ENCODE measurements at places on chromosomes 13 and 19.

GRCh38 chr13:97522243-97522642 lies 88.3 kb downstream of the RAP2A start:
- no peak for DNase-seq
- no peaks in the 10 kb centered on the region for H3K27me3 ChIP-seq
- H3K36me3 ChIP-seq: no peaks in the 10 kb centered on the region
- H3K27ac ChIP-seq: no peak overlapping the region
- H3K4me1 ChIP-seq: no peaks in the 10 kb centered on the region

- no peak overlapping the region for H3K4me3 ChIP-seq
- no peaks in the 10 kb centered on the region for H3K4me1 ChIP-seq
- no peak for DNase-seq
- no peaks in the 10 kb centered on the region for H3K27me3 ChIP-seq
- H3K27ac ChIP-seq: no peak overlapping the region
Measured at GRCh38 chr19:44055870-44056269, 4.0 kb downstream of the ZNF223 start.

- no peaks in the 10 kb centered on the region for H3K27me3 ChIP-seq
- no peak overlapping the region for H3K27ac ChIP-seq
- H3K4me3 ChIP-seq: no peak overlapping the region
- no peaks in the 10 kb centered on the region for H3K4me1 ChIP-seq
Measured at GRCh38 chr13:40518481-40518882, 148.0 kb downstream of the FOXO1 start.

DNA sequence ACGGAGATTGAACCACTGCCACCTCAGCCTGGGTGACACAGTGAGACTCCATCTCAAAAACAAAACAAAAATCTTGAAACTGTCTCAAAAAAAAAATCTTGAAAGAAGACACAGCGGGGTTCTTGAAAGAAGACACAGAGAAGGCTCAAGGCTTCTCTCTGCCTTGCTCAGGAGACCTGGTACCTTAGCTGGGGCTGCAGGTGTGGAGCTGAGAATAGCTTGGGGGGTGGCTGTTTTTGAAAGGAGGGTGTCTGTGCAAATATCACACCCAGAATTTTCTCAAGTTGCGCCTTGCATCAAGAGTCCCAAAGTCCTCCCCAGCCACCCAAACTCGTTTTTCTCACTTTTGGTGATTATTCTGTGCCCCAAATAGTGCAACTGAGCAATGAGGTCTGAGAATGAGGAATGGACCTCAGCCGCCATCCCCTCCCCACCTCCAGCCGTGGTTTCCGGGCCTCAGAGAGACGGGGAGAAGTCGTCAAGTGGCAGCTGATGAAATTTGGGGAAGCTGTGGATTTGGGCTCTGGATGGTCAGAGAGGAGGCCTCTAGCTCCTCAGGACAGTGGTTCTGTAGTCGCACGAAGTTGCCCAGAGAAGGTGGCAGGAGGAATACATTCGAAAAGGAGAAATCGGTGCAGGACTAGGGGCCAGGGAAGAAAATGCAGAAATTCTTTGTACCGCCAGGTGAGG lies 8.8 kb downstream of the S1PR2 start:
- H3K36me3 ChIP-seq: peaks cover 16% of the 10 kb centered on the region
- peaks cover 8% of the 10 kb centered on the region for H3K4me1 ChIP-seq
- H3K27ac ChIP-seq: no peak overlapping the region
- no peak overlapping the region for H3K4me3 ChIP-seq
- DNase-seq: no peak

- H3K27ac ChIP-seq: no peak overlapping the region
- H3K36me3 ChIP-seq: no peaks in the 10 kb centered on the region
- no peak for DNase-seq
- H3K4me1 ChIP-seq: no peaks in the 10 kb centered on the region
Measured at GRCh38 chr13:99855526-99856420, 115.8 kb downstream of the ZIC5 start.

DNA sequence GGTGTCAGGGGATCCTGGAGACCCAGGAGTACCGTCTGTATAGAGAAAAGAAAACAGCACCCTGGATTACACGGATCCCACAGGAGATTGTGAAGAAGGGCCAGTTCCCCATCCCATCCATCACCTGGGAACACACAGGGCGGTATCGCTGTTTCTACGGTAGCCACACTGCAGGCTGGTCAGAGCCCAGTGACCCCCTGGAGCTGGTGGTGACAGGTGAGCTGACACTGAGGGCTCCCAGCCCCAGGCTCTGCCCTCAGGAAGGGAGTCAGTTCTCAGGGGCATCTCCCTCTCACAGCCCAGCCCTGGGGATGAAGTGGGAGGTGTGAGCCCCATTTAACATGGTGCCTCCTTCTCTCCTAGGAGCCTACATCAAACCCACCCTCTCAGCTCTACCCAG lies 1.3 kb downstream of the LILRA1 start:
- no peak overlapping the region for H3K4me3 ChIP-seq
- no peak overlapping the region for H3K27ac ChIP-seq
- no peaks in the 10 kb centered on the region for H3K27me3 ChIP-seq
- H3K36me3 ChIP-seq: no peaks in the 10 kb centered on the region
- H3K4me1 ChIP-seq: no peaks in the 10 kb centered on the region

GRCh38 chr19:16899566-16900075 lies 10.8 kb downstream of the F2RL3 start:
- H3K4me3 ChIP-seq: peak overlapping the region; percentile 10
- no peaks in the 10 kb centered on the region for H3K36me3 ChIP-seq
- DNase-seq: peak; percentile 63
- H3K27ac ChIP-seq: no peak overlapping the region
- H3K4me1 ChIP-seq: peaks cover 6% of the 10 kb centered on the region

DNA sequence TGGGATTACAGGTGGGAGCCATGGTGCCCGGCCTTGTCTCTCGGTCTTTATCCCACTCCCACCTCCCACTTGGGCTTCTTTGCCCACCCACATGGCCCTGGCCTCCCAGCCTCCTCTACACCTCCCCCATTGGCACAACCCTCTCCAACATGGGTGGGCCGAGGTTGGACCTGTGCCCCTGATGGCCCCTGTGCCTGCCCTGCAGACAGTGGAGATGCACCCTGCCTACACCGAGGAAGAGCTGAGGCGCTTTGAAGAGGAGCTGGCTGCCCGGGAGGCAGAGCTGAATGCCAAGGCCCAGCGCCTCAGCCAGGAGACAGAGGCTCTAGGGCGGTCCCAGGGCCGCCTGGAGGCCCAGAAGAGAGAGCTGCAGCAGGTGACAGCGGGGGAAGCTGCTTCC lies 12.6 kb upstream of the DHDH start:
- no peaks in the 10 kb centered on the region for H3K4me1 ChIP-seq
- H3K27ac ChIP-seq: no peak overlapping the region
- H3K36me3 ChIP-seq: peaks cover 47% of the 10 kb centered on the region

DNA sequence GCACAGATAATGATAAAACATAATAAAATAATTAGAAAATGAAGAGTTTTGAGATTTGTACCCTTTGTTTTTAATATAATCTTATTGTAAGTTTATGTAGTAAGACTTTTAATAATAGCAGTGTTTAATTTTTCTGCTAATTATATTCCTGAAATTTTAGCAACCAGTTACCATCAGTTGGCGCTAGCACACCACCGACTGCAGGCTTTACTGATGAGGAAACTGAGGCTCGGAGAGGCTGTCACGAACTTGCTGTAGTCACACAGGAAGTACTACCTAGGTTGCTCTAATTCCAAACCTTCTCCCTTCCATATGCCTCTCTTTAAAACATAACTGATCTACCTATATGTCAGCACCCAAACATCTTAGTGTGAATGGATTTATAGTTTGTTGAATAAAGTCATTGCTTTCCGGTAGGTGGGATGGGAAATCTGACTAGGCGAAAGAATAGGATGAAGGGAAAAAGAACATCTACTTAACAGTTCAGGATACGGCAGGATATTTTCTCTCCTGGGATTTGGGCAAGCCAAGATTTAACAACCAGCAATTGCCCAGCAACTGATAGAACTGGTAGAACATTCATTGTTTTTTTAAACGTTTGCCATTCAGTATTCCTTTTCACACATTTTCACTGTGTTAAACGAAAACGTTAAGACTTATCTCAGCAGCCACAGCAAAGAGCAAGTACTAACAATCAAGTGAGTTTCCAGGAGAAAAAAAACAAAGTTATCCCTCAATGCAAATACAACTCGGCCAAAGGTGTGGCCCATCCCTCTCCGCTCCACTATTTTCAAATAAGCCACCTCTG lies 822 bp upstream of the RFXAP start:
- no peaks in the 10 kb centered on the region for H3K36me3 ChIP-seq
- H3K27ac ChIP-seq: no peak overlapping the region
- peak overlapping the region; percentile 87 for H3K4me3 ChIP-seq
- H3K4me1 ChIP-seq: peaks cover 5% of the 10 kb centered on the region

- H3K27me3 ChIP-seq: no peaks in the 10 kb centered on the region
- no peak overlapping the region for H3K4me3 ChIP-seq
- no peak for DNase-seq
- no peak overlapping the region for H3K27ac ChIP-seq
Measured at GRCh38 chr13:21123956-21124355, 52.4 kb downstream of the SKA3 start.

DNA sequence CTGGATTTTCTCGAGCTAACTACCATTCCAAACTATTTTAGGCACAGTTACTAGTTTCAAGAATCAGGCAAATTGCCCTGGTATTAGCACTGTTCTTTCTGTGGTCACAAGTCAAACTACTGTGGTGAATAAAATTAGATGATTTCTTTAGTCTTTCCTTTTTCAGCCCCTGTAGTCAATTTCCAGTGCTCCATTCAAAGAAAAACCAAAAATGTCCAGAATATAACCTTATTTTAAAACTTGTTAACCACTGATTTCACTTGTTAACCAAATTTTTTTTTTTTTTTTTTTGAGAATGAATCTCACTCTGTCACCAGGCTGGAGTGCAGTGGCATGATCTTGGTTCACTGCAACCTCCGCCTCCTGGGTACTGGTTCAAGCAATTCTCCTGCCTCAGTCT lies 50.6 kb upstream of the USPL1 start:
- no peak overlapping the region for H3K27ac ChIP-seq
- no peak overlapping the region for H3K4me3 ChIP-seq
- no peaks in the 10 kb centered on the region for H3K36me3 ChIP-seq
- H3K27me3 ChIP-seq: no peaks in the 10 kb centered on the region
- no peak for DNase-seq
- no peaks in the 10 kb centered on the region for H3K4me1 ChIP-seq

GRCh38 chr19:19115954-19116353 lies 22.3 kb downstream of the TMEM161A start:
- no peak overlapping the region for H3K4me3 ChIP-seq
- DNase-seq: peak; percentile 76
- no peaks in the 10 kb centered on the region for H3K27me3 ChIP-seq

DNA sequence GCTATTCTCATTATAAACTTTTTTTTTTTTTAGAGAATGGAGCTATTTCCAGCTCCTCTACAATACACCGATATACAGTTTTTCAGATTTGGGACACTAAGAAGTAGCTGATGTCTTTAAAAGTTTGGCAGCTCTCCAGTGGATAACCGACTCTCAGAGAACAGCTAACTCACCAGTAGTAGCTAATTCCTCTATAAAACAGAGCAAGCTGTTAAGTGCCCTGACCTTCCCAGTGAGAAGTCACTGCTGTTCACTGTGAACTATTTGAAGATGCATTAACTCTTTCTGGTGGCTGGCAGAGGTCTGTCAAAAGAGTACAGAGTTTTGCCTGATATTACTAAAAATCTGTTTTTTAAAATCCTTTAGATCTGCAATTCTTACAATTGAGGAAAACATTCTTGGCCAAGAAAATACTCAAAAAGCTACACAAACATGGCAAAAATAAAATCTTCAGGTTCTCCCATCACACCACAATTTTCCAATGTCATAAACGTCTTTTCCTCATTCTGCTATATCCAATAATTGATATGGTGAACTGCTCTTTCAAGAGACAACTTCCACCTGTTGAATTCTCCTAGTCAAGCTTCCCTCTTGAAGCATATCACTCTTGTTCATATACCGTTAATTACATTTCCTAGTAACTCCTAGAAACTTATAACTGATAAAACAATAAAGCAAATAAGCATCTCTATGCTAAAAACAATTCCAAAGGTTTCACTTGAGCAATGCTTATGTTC lies 44.2 kb downstream of the TBC1D4 start:
- no peak overlapping the region for H3K27ac ChIP-seq
- no peak for DNase-seq

- no peaks in the 10 kb centered on the region for H3K36me3 ChIP-seq
- no peaks in the 10 kb centered on the region for H3K4me1 ChIP-seq
- H3K4me3 ChIP-seq: no peak overlapping the region
- no peak for DNase-seq
- no peaks in the 10 kb centered on the region for H3K27me3 ChIP-seq
- H3K27ac ChIP-seq: no peak overlapping the region
Measured at GRCh38 chr13:32136716-32137115, 105.1 kb downstream of the FRY start.

- no peaks in the 10 kb centered on the region for H3K36me3 ChIP-seq
- peak overlapping the region; percentile 43 for H3K4me3 ChIP-seq
- H3K27ac ChIP-seq: no peak overlapping the region
Measured at GRCh38 chr13:101916108-101916774, 463.8 kb downstream of the ITGBL1 start.

DNA sequence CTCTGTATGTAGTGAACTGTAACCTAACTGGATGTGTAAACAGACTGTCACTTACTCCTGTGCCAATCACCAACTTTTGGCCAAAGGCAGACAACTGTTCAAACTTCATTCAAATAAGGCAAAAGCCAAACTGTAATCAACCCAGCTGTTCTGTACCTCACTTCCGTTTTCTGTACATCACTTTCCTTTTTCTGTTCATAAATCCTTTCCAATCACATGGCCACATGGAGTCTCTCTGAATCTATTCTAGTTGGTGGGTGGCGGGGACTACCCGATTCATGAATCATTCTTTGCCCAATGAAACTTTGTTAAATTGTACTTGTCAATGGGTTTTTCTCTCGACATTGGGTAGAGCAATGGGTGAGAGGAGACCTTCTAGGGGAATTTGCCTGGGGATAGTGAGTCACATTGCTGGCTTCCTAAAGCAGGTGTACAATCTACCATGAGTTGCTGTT lies 178.3 kb upstream of the RFC3 start:
- peak; percentile 94 for DNase-seq
- H3K4me1 ChIP-seq: peaks cover 8% of the 10 kb centered on the region

DNA sequence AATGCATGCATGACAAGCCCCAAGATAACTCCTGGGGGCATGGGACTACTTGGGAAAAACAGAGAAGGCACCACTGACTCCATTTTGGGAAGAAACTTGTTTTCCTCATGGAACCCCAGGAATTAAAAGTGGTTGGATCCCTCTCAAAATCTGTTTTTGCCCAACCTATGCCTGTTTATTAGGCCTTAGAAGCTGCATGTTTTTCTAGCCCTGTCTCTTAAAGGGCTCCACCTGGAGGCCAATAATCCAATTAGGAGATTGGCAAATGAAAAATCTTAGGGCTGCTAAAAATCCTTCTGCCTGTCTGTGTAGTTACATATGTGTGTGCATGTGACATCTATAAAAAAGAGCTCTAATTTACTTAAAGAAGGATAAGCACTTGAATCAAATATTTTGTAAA lies 26.9 kb downstream of the MED4 start:
- no peak overlapping the region for H3K4me3 ChIP-seq
- peaks cover 40% of the 10 kb centered on the region for H3K36me3 ChIP-seq
- H3K27ac ChIP-seq: no peak overlapping the region
- DNase-seq: peak; percentile 32
- H3K27me3 ChIP-seq: no peaks in the 10 kb centered on the region

- no peak overlapping the region for H3K4me3 ChIP-seq
- peak; percentile 90 for DNase-seq
Measured at GRCh38 chr19:19103167-19103566, 35.1 kb downstream of the TMEM161A start.

All from trophoblast cell (in vitro differentiated cells and primary cell).